Activated CD4-positive, alpha-beta memory T cell treated with anti-CD3 and anti-CD28 coated beads, Interleukin-2, amount 10 ng/mL, durations not matched to agents 7 days and 5 days (primary cell): ENCODE measurements at places on chromosomes 16 and 17.

GRCh38 chr17:73365301-73365874 is 53.6 kb upstream of the CDC42EP4 start:
- no peaks in the 10 kb centered on the region for H3K27me3 ChIP-seq
- no peak overlapping the region for H3K27ac ChIP-seq
- no peaks in the 10 kb centered on the region for H3K4me1 ChIP-seq
- no peaks in the 10 kb centered on the region for H3K36me3 ChIP-seq

DNA sequence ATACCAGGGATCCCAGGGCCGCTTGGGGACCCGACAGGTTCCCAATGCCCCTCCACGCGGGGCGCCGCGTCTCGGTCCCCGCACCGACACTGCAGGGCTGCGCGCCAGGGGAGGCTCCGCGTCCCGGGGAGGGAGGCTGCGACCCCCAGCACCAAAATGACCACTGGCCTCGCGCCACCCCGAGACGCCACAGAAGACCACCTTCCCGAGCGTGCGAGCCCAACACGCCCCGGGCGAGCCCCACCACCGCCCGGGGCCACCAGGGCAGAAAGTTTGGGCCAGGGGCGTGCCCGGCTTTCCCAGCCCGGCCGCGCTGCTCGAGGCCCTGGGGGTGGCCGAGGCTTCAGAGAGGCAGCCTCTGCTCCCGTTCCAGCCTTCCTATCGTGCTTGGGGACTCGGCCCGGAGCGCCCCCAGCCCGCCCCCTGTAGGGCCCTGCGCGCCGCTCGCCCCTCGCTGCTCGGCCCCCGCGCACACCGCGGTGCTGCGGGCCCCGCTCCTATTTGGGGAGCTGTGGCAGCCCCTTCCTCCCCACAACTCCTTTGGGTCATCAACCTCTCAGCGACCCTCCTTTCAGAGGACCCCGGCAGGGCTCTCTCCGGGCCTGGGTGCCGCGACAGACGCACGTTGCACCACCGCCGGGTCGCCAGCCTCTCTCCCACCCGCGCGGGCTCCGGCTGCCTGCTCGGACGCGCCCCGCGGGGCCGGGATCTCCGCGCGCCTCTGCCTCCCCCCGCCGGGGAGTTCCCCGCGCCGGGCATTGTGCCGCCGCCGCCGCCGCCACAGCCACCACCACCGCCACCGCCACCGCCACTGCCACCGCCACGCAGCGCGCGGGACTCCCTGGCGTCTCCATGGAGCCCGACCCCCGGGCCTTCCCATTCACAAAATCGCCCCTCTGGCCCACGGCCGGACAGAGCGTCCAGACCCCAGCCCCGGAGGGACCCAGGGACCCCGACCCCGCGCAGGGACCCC is 892 bp downstream of the RBFOX3 start:
- peaks cover 34% of the 10 kb centered on the region for H3K27me3 ChIP-seq
- H3K4me3 ChIP-seq, result no peak overlapping the region
- H3K4me1 ChIP-seq, result no peaks in the 10 kb centered on the region
- no peak overlapping the region for H3K27ac ChIP-seq
- H3K36me3 ChIP-seq, result no peaks in the 10 kb centered on the region
- no peak for DNase-seq

- H3K36me3 ChIP-seq, result peaks cover 49% of the 10 kb centered on the region
- H3K27me3 ChIP-seq, result no peaks in the 10 kb centered on the region
- peak overlapping the region; percentile 97 for H3K27ac ChIP-seq
- peak overlapping the region; percentile 99 for H3K4me3 ChIP-seq
- peaks cover 67% of the 10 kb centered on the region for H3K4me1 ChIP-seq
These were observed 235.3 kb downstream of the SEC14L1 start for GRCh38 chr17:77375917-77376651.

DNA sequence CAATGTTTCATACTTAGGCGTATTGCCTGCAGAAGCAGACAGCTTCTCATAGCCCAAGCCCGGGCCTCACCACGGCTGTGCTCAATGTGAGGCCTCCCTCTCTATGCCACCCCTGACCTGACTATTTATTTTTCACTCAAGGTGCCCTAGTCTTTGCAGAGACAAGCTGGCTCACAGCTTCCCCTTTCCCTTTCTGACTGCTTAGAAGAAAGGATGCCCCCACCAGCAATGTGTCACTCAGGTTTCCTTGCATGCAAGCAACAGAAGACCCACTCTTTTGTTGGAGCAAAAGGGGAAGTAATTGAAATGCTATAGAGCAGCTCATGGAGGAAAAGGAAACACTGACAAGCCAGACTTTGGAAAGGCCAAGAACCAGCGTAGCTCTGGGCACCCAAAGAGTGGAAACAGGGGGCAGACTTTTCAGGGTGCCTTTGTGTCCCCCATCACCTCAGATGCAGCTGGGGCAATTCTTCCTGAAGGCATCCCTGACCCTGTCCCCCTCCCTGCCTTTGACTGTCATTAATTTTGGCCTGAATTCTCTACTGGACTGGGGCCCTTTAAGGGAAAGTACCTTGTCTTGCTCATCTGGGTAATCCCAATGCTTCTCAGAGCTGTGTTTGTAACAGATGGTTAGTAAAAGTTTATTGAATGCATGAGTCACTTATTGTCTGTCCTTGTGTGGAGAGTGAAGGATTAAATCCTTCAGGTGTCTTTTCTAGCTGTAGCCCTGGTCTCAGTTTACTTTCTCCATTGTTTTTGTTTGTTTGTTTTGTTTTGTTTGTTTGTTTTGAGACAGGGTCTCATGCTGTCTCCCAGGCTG is 17.8 kb downstream of the RGS9 start:
- peaks cover 22% of the 10 kb centered on the region for H3K4me1 ChIP-seq
- H3K4me3 ChIP-seq, result no peak overlapping the region
- no peaks in the 10 kb centered on the region for H3K27me3 ChIP-seq
- H3K36me3 ChIP-seq, result peaks cover 40% of the 10 kb centered on the region

- H3K27me3 ChIP-seq, result no peaks in the 10 kb centered on the region
- H3K36me3 ChIP-seq, result peaks cover 69% of the 10 kb centered on the region
- no peak overlapping the region for H3K4me3 ChIP-seq
- H3K27ac ChIP-seq, result no peak overlapping the region
- no peak for DNase-seq
These were observed 9.4 kb upstream of the TEDC2 start for GRCh38 chr16:2450535-2450934.

- no peak overlapping the region for H3K4me3 ChIP-seq
- H3K4me1 ChIP-seq, result peaks cover 5% of the 10 kb centered on the region
- H3K27me3 ChIP-seq, result no peaks in the 10 kb centered on the region
- no peak overlapping the region for H3K27ac ChIP-seq
These were observed 10.8 kb upstream of the C16orf95 start for GRCh38 chr16:87327798-87328495.

GRCh38 chr16:4416200-4417032 is at the start of gene CORO7:
Gene CORO7 (minus strand): TSS chr16:4416596. CDS start chr16:4416518, 78 bp downstream.
- DNase-seq, result peak; percentile 98
- H3K27me3 ChIP-seq, result peaks cover 4% of the 10 kb centered on the region
- peak within 1 kb of the TSS; percentile 99 for H3K27ac ChIP-seq
- peaks cover 47% of the 10 kb centered on the region for H3K4me1 ChIP-seq
- peak within 1 kb of the TSS; percentile 95 for H3K4me3 ChIP-seq

DNA sequence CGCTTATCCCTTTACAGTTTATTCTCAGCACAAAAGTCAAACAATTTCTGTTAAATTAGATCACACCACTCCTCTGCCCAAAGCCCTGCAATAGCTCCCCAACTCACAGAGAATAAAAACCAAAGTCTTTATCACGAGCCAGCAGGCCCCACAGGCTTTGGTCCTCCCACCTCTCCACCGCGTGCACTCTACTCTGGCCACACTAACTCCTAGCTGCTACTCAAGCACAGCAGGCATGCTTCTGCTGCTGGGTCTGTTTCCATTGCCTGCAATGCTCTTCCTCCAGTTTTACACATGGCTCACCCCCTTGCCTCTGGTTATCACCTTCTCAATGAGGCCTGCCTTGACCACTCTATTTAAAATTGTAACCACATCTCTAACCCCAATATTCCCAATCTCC is 27.6 kb downstream of the HELZ start:
- no peak overlapping the region for H3K4me3 ChIP-seq
- DNase-seq, result no peak
- peaks cover 35% of the 10 kb centered on the region for H3K36me3 ChIP-seq
- H3K27me3 ChIP-seq, result no peaks in the 10 kb centered on the region
- H3K4me1 ChIP-seq, result peaks cover 22% of the 10 kb centered on the region
- H3K27ac ChIP-seq, result no peak overlapping the region

DNA sequence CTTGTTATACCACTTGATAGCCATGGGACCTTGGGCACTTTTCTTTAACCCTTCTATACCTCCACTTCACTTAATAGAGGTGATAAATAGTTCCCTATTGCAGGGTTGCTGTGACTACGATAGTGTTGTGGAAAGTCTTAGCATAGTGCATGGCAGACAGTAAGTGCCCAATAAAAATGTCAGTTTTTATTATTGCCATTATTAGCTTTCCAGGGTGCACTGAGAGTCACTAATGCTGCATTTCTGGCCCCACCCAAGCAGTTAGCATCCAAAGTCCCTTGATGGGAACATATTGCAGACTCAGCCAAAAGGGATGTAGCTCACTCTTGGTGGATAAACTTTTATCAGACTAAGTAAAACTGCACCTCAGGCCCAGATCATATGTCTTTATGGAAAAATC is 41.5 kb upstream of the TEKT3 start:
- DNase-seq, result no peak
- peaks cover 5% of the 10 kb centered on the region for H3K27me3 ChIP-seq
- H3K4me1 ChIP-seq, result no peaks in the 10 kb centered on the region
- no peak overlapping the region for H3K4me3 ChIP-seq

DNA sequence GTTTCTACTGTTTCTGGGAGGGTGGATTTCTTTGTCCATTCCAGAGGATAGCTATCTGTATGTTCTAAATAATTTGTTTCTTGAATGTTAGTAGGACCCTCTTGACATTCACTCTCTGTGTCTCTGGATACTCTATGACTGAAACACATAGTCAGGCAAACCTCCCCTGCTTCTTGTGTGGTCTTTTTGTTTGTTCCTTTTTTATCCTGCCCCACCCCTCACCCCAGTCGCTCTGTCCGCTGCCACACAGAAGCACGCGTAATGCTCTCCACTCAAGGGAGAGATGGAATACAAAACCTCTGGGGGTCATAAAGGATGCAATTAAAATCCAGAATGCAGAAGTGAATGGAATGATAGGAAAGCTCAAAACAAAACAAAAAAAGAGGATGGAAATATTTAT is 253.1 kb downstream of the RBFOX1 start:
- no peak for DNase-seq
- no peaks in the 10 kb centered on the region for H3K4me1 ChIP-seq
- H3K27me3 ChIP-seq, result no peaks in the 10 kb centered on the region
- H3K27ac ChIP-seq, result no peak overlapping the region
- H3K4me3 ChIP-seq, result no peak overlapping the region
- no peaks in the 10 kb centered on the region for H3K36me3 ChIP-seq

- DNase-seq, result no peak
- H3K36me3 ChIP-seq, result no peaks in the 10 kb centered on the region
- H3K4me3 ChIP-seq, result no peak overlapping the region
- H3K4me1 ChIP-seq, result no peaks in the 10 kb centered on the region
- H3K27me3 ChIP-seq, result no peaks in the 10 kb centered on the region
- H3K27ac ChIP-seq, result no peak overlapping the region
These were observed 53.6 kb downstream of the CDH11 start for GRCh38 chr16:65068151-65068740.

DNA sequence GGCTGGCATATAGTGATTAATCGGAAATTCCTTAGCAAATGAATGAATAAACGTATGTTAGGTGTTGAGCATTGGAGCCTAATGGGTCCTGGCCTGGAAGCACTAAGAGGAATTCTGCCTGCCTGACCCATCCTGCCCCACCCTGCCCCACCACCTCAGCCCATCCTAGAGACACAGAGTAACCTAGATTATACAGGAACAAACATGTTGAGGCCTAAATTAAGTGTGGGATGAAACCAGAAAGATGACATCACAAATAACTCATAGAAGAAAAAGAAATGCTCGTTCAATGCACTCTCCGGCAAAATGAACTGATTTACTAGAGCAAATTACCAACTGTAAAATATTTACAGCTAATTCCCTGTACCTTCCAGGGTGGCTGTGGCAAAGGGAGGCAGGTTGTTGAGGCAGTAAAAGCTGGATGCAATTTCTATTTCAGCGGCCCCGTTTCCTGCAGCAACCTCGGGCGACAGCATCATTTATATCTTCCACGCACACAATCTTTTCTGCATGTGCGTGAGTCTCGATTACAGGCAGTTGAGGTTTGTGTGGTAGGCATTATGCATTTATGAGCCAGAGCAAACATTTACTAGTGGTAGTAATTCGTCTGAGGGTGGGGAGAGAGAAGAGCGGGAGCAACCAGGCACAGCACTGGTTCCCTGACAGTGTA is 417.2 kb downstream of the HS3ST4 start:
- no peaks in the 10 kb centered on the region for H3K27me3 ChIP-seq
- DNase-seq, result no peak
- no peak overlapping the region for H3K4me3 ChIP-seq
- H3K4me1 ChIP-seq, result no peaks in the 10 kb centered on the region

- no peak for DNase-seq
- H3K27me3 ChIP-seq, result no peaks in the 10 kb centered on the region
- H3K4me3 ChIP-seq, result no peak overlapping the region
- no peak overlapping the region for H3K27ac ChIP-seq
These were observed 92.9 kb downstream of the HAPSTR1 start for GRCh38 chr16:9184354-9184690.

DNA sequence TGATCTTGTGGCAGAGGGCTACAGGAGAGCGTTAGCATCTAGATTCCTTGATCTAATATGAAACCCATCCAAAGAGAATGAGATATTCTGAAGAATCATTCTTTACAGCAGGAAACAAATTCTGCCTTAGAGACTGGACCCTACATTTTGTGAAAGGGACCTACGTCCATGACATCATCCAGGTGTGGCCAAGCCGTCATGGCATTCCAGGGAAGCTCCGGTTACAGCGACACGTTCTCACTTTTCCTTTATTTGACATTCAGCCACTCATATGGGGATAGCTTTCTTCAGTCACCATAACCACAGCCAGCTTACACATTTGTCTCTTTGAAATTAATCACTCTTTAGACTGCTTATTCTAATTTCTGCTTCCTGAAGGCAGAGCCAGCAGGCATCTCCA is 408.1 kb downstream of the XYLT1 start:
- no peaks in the 10 kb centered on the region for H3K27me3 ChIP-seq
- H3K27ac ChIP-seq, result no peak overlapping the region
- H3K4me1 ChIP-seq, result no peaks in the 10 kb centered on the region
- no peak overlapping the region for H3K4me3 ChIP-seq

GRCh38 chr17:11216976-11217375 is 24.0 kb upstream of the SHISA6 start:
- no peaks in the 10 kb centered on the region for H3K27me3 ChIP-seq
- H3K27ac ChIP-seq, result no peak overlapping the region
- DNase-seq, result no peak
- no peak overlapping the region for H3K4me3 ChIP-seq
- no peaks in the 10 kb centered on the region for H3K4me1 ChIP-seq
- no peaks in the 10 kb centered on the region for H3K36me3 ChIP-seq

GRCh38 chr16:79320956-79321355 is 279.6 kb downstream of the MAF start:
- no peak overlapping the region for H3K27ac ChIP-seq
- no peaks in the 10 kb centered on the region for H3K36me3 ChIP-seq
- DNase-seq, result no peak
- H3K27me3 ChIP-seq, result no peaks in the 10 kb centered on the region
- H3K4me3 ChIP-seq, result no peak overlapping the region
- H3K4me1 ChIP-seq, result peaks cover 20% of the 10 kb centered on the region

DNA sequence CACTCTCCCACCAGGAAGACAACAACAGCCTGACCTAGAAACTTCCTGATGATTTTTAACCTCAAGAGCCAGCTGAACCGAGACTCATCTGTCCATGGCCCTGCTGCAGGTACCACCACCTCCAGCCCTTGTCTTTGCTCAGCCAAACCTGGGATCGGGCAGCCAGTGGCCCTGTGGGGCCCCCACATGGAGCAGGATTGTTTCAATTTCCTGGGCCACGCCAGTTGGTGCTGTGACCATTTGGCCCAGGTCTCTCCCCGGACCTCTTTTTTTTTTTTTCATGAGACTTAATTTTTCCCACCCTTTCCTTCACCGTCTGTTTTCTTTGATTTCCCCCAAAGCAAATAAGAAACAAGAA is 8.3 kb upstream of the HOXB2 start:
- H3K27me3 ChIP-seq, result peaks cover 24% of the 10 kb centered on the region
- H3K27ac ChIP-seq, result no peak overlapping the region
- H3K4me3 ChIP-seq, result no peak overlapping the region
- H3K36me3 ChIP-seq, result peaks cover 14% of the 10 kb centered on the region
- H3K4me1 ChIP-seq, result peaks cover 21% of the 10 kb centered on the region
